ENCODE measurements at places on chromosomes 12 and 14.

- no peak for DNase-seq
Observed at GRCh38 chr12:70236990-70237389, 6.2 kb upstream of the CNOT2 start.

- no peak for DNase-seq
Observed at GRCh38 chr12:20490213-20490612, 121.9 kb downstream of the PDE3A start.

DNA sequence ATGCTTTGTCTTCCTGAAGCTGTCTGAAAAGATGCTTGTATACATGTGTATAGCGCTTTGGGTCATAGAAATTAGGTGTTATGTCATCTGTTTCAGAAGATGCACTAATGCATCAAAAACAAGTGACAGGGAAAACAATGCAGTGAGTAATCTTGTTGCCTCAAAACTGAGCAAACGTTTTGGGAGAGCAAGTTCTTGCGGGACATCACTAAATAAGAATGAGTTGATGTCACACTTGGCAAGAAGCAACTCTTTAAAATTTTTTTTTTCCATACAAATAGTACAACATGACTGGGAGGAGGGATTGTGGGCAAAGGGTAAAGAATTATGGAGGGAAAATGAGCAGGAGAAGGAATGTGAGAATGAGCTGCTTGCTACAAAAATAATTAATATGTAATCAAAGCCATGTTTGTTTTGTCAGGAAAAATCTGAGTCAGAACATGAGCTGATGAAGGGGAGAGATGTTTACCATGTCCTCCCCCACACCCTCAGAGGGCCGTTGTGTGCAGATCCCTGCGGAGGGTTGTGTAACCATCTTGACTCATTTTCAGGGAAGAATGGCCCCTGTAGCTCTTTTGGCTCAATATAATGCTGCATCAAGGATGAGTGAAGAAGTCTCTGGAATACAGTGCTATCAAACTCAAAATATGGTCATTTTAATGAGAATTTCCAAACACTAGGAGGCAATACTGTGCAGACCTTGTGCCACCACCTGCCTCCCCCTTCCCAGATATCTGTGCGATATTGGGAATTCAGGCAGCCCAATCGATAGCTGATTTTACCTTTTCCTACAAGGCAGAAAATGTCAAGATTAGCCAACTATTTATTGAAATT, 41.4 kb downstream of the BORCS5 start:
- peak; percentile 21 for DNase-seq

DNA sequence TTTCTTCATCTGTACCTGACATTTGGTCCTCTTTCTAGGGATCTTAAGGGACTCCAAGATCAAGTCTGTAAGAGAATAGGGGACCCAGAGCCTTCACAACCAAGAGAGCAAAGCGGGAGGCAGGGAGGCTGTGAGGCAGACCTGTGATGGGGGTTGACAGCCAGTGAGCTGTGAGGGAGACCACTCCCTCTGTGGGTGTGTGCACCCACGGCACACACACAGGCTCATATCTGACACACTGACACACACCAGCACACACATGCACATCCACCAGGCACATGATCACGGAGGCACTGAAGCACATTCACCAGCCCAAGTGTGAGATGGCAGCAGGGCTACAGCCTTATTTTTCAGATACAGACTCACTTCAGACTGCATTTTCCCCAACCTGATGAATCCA, 55.2 kb downstream of the SPTB start:
- DNase-seq = no peak

DNA sequence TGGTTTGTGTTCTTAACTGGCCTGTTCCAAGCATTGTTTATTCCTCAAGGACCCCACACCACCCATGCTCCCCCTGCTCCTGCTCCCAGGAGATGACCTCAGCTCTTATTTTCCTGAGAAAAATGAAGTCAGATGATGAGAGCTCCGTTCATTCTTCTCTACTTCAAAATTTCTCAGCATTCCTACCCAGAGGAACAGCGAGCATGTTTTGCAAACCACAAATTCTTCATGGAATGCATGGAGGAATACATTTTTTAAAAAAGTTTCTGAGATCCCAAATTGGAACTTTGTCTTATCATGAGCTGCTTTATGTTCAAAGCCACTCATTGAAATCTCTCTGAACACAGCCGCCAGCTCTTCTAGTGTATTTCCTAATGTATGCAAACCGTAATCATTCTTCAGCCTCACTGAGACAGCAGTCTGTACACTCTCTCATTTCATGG, 44.9 kb downstream of the SYNE2 start:
- no peak for DNase-seq

DNA sequence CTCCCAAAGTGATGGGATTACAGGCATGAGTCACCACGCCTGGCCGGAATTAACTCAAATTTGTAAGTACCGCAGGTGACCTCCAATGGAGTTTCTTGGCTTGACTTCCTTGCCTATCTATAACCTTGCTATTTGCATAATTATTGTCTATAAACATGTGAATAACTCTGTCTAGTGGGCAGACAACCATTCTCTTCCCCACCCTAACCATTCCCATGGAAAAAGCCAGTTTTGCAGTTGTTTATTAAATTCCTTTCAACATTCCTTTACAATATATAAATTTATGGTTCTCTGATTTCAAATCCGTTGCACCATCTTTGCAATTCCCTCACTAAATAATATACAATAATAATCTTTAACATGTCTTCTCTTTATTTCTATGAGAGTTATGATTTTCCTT, 61.0 kb upstream of the ZDHHC17 start:
- no peak for DNase-seq

DNA sequence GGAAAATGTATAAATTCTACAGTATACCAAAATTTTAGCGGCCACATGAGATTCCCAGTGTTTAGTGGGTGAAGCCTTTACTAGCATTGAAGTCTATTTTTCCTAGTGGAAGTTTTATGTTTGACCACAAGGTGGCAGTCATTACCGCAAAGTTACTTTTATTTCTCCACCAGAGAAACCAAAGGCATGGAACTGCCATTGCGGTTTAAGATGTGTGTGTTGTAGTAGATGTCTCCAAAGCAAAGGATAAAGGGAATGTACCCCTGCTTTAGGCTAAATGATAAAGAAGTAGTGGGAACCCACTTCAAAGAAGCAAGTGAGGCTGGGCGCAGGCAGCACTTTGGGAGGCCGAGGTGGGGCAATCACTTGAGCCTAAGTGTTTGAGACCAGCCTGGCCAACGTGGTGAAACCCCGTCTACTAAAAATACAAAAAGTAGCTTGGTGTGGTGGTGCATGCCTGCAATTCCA, 140.5 kb downstream of the PRKCH start:
- DNase-seq = peak; percentile 80

DNA sequence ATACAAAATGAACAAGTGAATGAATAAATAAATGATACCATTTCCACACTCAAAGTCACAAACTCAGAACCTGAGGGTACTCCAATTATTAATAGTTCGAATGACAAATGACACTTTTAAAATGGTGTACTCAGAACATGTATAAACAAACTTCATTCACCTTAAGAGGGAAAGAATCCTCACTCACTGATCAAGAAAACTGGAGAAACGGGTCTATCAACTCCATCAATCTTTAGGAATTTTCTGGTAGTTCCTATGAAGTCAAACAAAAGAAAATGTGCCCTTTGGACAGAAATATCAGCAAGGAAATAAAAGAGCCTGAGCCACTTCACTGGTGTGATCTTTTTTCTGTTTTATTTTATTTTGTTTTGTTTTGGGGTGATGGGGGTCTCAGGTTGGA, 5.2 kb upstream of the NRDE2 start:
- DNase-seq = no peak

DNA sequence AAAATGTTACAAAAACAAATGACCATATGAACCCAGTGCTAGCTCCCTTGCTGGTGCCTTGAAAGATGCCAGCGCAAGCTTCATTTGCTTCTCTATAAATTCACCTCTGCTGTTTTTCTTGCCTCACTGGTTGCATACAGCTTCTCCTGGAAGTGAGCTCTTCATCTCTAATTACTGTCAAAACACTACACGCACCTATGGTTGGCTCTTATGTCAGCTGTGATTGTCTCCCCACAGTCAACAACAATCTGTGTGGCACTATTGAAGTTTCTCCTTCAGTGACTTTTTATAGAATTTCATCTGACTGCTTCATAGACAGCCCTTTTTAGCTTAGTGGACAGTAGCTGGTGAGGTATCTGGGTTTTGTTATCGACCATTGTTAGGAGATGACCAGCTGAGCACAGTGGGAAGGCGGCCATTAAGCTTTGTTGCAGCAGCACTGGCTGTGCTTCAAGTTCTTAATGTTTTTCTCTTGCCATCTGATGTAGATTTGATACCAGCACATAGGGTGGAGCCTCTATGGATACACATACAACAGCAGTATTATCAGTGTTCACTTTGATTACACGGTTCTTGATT, 131.8 kb downstream of the KITLG start:
- no peak for DNase-seq

- DNase-seq = peak; percentile 78
Observed at GRCh38 chr12:121799156-121799841, 4.5 kb upstream of the SETD1B start.

GRCh38 chr14:58298477-58299400, at the start of gene ARID4A:
TSS of gene ARID4A (plus strand) at chr14:58298555. CDS start at chr14:58299855, 1,300 bp downstream.
- DNase-seq = peak; percentile 42

- DNase-seq = no peak
Observed at GRCh38 chr14:34536951-34537676, 2.4 kb downstream of the EAPP start.

GRCh38 chr12:124321556-124322270, 26.8 kb downstream of the RFLNA start:
- no peak for DNase-seq

GRCh38 chr12:112025808-112026375, 12.7 kb downstream of the ERP29 start:
- peak; percentile 11 for DNase-seq

DNA sequence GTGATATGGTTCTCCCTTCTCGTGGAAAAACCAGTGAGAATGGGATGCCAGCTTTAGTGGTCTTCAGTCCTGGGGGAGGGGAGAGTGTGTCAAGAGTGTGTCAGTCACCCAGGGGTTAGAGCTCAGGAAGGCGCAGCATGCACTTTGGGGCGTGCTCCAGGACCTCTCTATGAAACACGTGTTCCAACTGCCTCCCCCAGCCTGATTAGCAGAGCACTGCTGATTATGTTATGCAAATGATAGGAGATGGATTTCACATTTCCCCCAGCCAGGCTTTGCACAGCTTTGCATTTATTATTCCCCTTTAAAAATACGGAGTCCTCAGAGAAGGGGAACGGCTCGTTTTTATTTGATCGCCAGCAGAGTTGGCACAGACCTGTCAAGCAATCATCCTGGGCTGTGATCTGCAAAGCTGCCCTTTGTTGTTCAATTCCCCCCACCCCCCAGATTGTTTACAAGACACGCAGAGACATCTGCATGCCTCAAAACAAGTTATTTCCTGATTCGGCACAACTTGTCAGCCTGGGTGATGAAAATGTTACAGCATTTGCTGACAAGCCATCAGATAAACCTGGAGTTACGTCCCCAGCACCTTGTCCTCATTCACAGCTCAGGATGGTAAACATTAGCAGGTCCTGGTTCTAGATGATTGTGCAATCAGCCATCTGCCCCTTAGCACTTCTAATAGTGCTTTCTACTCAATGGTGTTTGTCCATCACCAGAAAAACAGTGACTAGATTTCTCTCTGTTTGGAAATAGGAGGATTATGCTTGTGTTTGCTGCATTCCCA, 196.5 kb downstream of the NOVA1 start:
- no peak for DNase-seq

GRCh38 chr12:24902511-24903328, 46.2 kb downstream of the BCAT1 start:
- DNase-seq = peak; percentile 60

- DNase-seq = no peak
Observed at GRCh38 chr12:114678028-114678427, 5.9 kb downstream of the TBX3 start.

DNA sequence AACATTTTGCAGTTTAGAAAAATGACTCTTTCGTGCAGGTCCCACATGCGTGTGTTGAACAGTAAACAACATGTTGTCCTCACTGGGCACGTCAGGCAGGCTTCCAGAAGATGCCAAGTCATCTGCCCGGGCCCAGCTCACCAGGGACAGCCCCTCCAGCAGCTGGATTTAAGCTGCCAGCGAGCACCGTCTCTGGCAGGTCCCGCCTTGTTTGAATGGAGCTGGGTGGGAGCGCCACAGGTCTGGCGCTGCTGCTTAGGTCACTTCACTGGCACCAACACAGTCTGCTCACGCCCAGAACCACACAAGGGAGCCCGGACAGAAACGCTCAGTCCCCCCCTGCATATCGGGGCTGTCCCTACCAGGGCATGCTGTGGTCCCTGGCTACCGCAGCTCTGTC, 33.1 kb upstream of the MMP17 start:
- DNase-seq = no peak

DNA sequence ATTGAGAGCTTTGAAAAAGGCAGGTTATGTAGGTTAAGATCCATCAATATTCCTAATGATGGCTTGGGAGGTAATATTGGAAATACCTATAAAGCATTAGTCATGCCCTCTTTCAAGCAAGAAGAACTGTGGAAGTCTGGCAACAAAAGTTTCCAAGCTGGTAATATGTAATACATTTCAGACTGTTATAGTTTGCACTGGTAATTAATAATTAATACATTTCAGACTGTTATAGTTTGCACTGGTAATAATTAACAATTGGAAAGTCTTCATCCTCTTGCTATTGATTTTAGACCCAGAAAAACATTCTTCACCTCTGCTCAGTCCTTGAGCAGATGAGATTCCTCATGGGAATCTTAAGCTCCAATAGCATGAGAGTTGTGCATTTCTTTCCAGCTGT, 29.0 kb upstream of the WDR89 start:
- DNase-seq = no peak

DNA sequence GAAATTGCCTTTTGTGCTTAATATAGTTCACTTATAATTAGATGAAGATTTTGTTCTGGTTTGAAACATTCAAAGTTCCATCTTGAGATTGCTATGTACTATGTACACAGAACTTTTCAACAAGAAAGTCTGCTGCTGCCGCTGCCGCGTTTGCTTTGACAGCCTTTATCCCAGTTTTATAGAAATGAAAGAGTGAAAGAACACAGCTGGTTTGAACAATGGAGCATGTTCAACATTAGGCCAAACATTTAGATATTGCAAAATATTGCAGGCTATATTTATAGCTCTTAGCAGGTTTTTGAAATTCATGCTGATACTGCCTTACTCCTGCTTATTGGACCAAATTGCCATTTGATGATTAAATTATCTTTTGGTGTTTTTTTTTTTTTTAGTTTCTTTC, 299.8 kb upstream of the PRKD1 start:
- DNase-seq = no peak

GRCh38 chr12:91098941-91099340, 12.4 kb downstream of the LUM start:
- no peak for DNase-seq

GRCh38 chr12:114253976-114254778, 151.8 kb downstream of the TBX5 start:
- no peak for DNase-seq

Measured in suppressor macrophage treated with lipopolysaccharide for 4 hours (primary cell).